Stimulated activated CD4-positive, alpha-beta T cell treated with anti-CD3 and anti-CD28 coated beads, Interleukin-1b, Interleukin-23, amount 100 ng/mL, for 1 hour (primary cell): ENCODE measurements at places on chromosomes 1 and 21.

- DNase-seq: no peak
These were observed 13.4 kb downstream of the ELOA start for GRCh38 chr1:23756676-23757075.

GRCh38 chr1:222028116-222028515 is 286.2 kb upstream of the DUSP10 start:
- no peak for DNase-seq

DNA sequence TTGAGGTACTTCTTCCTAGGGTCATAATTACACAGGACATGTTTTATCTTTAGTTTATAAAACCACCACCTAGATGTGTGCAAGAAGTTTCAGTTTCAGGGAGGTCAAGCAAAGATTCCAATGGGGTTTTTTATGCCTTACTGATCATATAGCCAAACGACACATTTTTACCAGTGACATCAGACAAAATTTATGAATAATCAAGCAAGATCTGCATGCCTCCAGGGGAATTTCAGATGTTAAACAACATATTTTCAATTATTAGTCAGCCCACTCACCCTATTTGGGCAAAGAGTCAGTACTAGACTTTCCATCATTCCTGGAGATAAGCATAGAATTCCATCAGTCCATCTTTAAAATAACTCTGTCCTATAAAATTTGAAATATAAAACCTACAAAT is 867.4 kb downstream of the KCNT2 start:
- DNase-seq: no peak

DNA sequence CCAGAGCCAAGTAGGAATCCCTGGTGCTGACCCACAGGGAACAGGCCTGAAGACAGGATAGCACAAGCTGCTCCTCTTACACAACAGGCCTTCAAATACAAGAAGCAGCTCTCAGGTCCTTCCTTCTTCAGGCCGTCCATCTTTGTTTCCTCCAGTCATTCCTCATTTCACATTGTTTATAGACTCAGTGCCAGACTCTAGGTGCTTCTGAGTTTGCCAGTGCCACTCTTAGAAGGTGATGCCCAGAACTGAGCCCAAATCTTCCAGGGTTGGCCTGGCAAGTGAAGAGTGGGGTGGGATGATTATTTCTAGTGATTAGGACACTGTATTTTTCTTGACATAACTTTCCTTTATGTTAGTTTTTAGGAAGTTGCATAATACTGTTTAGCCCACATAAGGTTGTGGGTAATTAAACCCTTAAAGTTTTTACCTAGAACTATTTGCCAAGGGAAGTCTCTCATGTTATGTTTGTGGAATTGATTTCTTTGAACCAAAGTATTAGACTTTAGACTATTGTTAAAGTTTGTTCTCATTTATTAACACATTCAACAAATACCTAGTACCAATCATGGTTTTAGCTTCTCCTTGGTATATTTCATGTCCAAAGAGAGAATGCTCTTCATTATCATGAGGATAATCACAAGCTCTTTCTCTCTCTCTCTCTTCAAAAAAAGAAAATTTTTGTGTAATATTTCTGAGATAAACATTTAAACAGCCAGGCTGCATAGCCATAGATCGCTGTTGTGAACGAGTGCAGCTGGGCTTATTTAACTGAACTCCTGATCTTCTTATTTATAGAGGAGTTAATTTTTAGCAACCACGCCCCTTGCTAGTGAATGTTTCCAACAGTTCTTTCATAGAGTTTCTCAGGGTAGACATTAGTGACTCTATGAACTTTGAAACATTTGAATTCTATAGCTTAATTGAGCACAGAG is 47.7 kb downstream of the PGM1 start:
- DNase-seq: no peak

DNA sequence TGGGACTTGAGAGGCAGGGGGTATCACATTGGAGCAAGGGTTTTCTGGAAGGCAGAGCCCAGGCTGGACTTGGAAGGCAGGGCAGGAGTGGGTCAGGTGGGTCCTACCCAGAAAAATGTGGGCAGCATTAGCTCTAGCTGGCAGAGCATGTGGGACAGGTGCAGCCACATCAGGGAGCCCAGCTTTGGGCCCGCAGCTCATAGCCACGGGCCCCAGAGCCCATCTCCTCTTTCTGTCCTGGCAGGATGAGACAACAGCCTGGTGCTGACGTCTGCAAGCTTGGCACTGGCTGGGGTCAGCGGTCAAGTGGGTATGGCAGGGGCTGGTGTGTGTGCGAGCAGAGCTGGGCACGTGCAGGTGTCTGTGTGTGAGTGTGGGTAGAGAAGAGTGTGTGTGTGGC is 154.7 kb downstream of the GRIK3 start:
- no peak for DNase-seq

DNA sequence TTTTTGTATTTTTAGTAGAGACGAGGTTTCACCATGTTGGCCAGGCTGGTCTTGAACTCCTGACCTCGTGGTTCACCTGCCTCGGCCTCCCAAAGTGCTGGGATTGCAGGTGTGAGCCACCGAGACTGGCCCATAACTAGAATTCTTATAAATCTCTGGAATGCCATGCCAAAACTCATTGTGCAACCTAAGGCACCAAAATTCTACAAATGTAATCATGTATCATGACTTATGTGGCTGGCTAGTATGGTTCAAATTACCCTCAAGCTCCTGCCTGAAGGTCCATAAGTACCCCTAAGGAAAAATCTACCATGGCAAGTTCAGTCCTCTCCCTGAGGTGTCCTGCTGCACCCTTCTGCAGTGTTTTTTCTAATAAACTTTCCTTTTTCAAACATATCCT is 63.8 kb upstream of the CSF1 start:
- no peak for DNase-seq

GRCh38 chr1:33758698-33759097 is 105.2 kb upstream of the HMGB4 start:
- no peak for DNase-seq

DNA sequence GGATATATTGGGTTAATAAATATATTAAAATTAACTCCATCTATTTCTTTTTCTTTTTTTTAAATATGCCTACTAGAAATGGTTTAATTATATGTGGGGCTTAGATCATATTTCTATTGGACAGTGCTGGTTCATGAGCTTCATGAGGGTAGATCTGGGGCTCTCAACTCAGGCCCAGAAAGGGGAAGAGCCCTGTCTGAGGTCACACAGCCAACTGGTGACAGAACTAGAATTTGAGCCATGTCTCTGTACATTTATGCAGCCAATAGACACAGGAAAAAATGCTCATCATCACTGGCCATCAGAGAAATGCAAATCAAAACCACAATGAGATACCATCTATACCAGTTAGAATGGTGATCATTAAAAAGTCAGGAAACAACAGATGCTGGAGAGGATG is 5.1 kb upstream of the EPHB2 start:
- DNase-seq: no peak

DNA sequence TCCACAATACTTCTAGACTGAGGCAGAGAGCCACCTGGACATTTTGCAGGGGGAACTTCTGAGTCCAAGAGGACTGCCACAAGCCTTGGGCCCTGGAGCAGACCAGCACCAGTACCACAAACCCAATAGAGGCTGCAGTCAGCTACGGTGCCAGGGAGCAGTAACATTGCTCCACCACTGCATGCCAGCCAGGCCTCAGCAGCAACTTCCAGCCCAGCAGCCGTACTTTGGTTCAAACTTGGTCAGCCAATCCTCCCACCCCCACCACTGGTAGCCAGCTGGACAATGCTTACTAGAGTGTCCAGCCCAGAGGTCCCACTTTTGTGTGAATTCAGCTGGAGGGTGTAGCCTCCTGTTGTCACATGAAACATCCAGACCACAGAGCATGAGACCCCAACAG is 107.4 kb downstream of the SLC5A9 start:
- no peak for DNase-seq

DNA sequence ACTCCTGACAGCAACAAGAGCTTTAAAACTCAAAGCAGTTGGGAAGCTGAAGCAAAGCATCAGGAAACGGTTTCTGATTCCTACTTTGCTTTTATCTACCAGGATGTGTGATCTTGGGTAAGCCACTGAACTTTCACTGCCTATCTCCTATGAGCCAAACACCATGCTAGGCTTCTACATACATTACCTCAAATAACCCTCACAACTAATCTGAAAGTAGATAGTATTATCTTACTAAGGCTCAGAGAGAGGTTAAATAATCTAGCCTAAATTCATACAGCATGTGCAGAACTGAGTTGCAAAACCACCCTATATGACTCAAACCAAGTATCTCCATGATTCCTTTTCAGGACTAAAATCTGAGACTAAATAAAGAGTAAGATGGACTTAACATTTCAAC is 83.8 kb downstream of the EVI5 start:
- DNase-seq: no peak

DNA sequence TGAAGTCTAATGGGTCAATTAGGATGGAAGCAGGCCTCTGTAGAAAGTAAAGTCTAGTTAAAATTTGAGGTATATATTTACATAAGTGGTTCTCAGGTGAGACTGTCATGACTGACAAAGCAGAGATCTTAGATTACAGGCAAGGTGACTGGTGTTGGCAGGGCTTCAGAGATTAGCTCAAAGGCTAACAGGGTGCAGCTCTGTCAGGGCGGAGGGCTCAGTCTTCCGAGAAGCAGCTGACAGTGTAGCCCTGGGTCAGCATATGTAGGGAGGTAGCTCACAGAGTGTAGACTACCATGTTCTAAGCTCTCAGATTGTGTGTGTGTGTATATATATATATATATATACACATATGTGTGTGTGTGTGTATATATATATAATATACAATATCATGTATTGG is 54.7 kb downstream of the RBM11 start:
- no peak for DNase-seq

- no peak for DNase-seq
These were observed 35.7 kb upstream of the VAV3 start for GRCh38 chr1:108000620-108001111.

DNA sequence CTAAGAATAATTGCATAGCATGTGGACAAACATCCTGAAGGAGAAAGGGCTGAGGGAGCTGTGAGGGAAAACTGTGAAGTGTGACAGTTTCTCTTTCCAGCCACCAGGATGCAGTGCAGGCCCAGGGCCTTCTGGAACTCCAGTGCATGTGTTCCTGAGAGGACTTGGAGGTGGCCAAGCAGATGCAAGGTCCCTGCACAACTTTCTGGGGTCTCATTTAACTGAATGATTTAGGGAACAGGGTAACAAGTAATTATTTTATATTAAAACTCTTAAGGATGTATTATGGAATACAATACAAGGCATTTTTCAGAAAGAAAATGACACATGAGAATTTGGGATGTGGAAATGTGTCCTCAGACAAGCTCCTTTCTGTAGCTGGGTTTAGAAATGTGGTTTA is 61.2 kb upstream of the MCOLN3 start:
- DNase-seq: no peak
